RPMI8226 (cell line): ENCODE measurements at places on chromosomes 7 and 10.
A peak's percentile ranks its signal among the peaks of the same experiment; 100 is the strongest.

- DNase-seq, result peak; percentile 39
Measured at GRCh38 chr10:119973281-119973680, 80.8 kb downstream of the SEC23IP start.

DNA sequence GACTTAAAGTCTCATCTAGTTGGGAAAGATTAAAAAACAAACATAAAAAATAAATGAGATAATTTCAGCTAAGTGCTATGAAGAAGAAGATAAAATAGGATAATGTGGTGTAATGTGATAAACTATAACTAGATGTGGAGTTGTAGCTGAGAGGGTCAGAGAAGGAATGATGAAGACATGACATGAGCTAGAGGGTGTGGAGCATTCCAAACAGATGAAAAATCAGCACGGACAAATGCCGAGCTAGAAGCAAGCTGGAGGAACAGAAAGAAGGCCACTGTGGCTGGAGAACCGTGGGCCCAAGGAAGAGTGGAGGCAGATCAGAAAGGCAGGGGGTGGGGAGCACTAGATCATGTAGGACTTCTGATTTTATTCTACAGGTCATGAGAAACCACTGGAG, 70.6 kb downstream of the CDK6 start:
- DNase-seq, result no peak

GRCh38 chr7:87212498-87212897, 7.0 kb downstream of the TMEM243 start:
- no peak for DNase-seq

GRCh38 chr7:12941512-12941911, 254.1 kb downstream of the ARL4A start:
- DNase-seq, result no peak

- peak; percentile 92 for DNase-seq
Measured at GRCh38 chr7:2821161-2821841, 22.8 kb downstream of the GNA12 start.

- DNase-seq, result no peak
Measured at GRCh38 chr10:123480845-123481244, 185.3 kb upstream of the GPR26 start.

DNA sequence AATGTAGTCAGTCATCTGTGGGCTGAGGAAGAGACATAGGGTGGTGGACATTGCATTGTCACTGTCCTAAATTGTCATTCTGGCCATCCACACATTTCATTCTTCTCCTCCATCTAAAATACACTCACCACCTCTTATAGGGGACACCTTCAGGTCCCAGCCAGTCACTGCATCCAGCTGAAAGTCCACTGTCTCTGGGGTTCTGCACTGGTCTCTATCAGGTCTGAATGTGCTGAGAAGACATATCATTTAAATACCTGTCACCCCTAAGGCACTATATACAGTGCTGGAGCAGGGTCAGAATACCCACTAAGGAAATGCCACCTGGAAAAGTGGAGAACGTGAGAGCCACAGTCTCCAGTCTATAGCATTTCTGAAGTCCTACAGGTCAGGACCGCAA, 29.6 kb downstream of the SH2D4B start:
- no peak for DNase-seq

- no peak for DNase-seq
Measured at GRCh38 chr10:24269476-24269875, 60.5 kb downstream of the KIAA1217 start.

DNA sequence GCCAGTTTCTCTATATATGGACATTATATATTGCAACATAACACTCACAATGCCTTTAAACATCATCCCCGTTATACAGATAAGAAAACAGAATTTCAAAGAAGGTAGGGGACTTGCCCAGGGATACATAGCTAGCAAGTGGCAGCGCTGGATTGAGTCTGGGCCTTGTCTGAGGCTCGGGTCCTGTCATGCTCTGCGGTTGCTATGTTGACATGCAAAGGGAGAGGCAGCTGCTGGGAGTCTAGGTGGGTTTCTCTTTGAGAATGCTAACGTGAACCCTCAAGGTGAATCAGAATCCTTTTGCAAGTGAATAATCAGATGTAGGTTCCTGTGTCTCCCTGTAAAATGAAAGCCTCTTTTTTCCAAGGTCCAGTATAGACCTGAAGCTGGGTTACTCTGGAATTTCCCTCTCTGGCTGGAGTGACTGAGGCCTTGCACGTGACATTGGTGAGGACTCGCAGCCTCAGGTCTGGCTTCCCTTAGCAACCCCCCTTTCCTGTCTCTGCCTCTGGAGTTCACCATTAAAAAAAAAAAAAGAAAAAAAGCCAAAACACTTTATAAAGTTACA, 38.9 kb downstream of the TCF7L2 start:
- DNase-seq, result no peak

- no peak for DNase-seq
Measured at GRCh38 chr10:58806323-58806722, 293.7 kb downstream of the BICC1 start.

GRCh38 chr7:158291998-158292397, 295.6 kb downstream of the PTPRN2 start:
- DNase-seq, result no peak

DNA sequence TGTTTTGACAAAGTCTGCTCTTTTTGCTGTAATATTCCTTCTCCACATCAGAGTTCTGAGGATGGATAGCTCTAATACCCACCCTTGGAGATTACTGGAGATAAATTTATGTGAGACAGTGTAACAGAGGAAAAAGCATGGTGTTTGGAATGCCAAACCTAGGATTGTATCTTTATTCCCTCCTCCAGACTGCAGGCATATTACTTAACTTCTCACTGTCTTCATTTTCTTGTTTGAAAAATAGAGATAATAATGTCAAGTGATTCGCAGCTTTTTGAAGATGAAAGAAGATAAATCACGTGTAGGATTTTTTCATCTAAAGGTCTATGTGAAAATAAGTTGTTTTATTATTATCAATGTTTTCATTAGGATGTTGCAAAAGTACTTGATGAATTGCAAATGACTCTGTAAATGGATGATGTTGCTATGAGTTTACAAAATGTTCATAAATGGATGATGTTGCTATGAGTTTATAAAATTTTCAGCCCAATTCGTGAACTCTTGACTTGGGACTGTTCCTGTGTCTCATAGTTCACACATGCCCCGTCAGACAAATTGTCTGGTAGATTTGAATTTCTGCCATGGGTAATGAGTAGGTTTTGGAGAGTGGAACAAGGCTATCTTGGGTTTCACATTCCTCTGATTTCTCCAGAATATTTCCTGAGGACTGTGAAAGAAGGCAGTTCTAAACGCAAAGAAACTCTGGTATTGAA, 113.1 kb upstream of the IGFBP3 start:
- DNase-seq, result no peak

DNA sequence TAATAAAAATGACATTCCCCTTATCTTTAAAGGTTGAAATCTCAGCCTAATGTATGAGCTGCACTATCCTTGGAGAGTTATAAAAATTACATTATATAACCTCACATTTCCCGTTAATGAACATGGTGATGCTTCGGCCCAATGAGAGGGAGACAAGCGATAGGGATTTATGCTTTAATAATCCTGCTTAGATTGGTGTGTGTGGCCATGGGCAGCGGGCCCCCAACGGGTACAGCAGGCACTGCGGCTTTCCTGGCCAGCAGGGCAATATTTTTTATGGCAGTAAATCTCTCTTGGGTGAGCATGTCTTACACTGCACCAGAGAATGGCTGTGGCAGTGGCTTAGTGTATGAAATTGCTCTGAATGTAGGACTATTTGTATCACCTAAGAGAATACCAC, 246.3 kb downstream of the GFRA1 start:
- no peak for DNase-seq

DNA sequence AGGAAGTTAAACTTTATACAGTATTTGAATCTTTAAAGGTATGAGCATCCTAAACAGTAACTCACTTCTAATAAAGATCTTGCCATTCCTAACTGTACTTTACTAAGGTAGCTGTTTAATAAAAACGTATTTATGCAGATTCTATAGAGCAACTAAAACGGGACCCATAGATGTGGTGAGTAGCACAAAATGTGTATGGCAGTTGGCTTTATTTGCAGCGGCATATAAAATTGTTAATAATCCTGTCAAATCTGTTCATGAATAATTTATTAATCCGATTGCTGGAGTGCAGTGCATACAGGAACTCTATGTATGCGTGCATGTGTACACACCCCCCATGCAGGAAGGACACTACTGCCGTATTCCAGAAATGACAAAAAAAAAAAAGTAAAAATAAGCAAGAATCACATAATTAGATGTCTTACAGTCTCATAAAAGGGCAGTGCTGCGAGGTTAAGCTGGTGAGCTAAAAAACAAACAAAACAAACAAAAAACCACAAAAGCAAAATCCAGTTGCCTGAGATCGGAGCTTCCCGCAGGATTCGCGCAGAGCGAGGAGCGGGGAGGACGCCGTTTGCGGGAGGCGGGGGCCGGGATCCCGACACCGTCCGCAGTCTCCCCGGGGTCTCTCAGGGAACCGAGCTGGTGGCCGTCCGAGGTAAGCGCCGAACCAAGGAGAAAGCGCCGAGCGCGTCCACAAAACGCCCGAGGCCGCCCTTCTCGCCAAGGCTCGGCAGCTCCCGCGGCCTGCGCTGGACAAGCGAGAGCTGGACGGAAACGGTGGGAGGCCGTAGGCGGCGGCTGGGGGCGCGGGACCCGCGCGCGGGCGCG, 518 bp upstream of the COMMD3 start:
- DNase-seq, result no peak

- DNase-seq, result no peak
Measured at GRCh38 chr7:129438281-129438838, 4.1 kb downstream of the STRIP2 start.

- no peak for DNase-seq
Measured at GRCh38 chr7:107432261-107432660, 37.6 kb upstream of the GPR22 start.

GRCh38 chr7:11951909-11952308, 119.9 kb upstream of the THSD7A start:
- no peak for DNase-seq

- DNase-seq, result no peak
Measured at GRCh38 chr10:69497231-69497561, 45.9 kb downstream of the TSPAN15 start.

DNA sequence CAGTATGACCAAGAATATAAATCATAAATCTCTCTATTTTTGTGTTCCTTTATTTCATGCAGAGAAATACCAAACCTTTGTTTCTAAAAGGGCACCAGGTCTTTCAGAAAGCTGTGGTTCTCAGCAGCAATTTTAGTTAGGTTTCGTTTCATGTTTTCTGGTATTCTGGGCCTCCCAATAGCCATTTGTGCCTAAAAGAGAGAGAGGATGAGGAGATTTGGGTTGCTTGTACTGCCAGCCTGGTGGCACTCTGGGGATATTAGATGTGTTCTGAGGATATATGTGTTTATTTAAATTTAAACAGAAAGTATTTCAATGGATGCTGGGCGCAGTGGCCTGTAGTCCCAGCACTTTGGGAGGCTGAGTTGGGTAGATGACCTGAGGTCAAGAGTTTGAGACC, 471.7 kb downstream of the AUTS2 start:
- DNase-seq, result peak; percentile 32

DNA sequence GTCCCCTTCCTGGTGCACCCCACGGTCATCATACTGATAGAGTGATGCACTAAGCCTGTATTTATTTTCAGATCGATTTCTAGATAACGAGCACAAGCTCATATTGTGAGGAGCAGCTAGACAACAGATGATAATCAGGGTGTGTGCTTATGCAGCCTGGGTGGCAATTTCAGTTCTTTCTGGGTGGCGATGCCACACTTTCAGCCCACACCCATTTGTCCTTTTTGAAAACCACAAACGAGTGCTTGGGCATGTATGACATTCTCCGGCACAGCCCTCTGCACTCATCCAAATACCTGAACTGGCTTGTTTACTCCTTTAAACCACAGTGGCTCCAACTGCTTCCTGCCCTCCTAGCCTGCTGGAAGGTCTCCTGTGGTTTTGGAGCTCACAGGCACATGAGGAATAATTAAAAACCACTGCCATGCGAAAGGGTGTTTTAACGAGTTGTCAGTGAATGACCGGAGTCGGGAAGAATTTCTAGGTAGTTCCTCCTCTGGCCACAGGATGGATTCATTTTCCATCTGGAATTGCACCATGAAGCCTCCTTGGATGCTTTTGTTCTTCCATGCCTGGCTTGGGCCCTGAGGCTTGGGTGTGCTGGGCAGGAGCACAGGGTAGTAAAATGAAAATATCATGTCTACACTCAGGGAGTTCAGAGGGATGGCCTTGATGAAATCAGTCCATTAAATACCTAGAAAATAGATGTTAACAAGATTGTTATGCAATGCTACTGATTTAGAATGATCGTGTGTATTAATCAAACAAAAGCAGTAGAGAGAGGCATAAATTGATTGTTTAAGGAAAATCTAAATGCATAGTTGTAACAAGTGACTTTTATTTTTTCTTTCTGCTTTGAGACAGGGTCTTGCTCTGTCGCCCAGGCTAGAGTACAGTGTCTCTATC, 52.4 kb upstream of the ITGB1 start:
- DNase-seq, result no peak

GRCh38 chr7:36506820-36507219, 117.2 kb downstream of the ANLN start:
- no peak for DNase-seq

- no peak for DNase-seq
Measured at GRCh38 chr7:32241636-32242035, 171.4 kb upstream of the PDE1C start.

- DNase-seq, result no peak
Measured at GRCh38 chr7:84187813-84188510, 6.6 kb downstream of the SEMA3A start.

DNA sequence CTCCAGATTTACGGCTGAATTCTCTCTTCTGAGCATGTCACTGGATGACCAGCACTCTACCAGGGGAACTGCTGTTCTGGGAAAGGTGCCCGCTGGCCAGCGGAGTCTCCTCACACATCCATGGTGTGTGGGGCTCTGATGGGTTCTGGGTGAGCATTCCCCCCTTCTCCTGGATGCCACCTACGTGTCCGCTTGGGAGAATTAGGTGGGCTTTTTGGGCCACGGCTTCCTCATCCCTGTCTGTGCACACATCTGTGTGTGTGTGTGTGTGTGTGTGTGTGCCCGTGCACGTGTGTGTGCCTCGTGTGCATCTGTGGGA, 163.0 kb downstream of the DNAJB6 start:
- no peak for DNase-seq

DNA sequence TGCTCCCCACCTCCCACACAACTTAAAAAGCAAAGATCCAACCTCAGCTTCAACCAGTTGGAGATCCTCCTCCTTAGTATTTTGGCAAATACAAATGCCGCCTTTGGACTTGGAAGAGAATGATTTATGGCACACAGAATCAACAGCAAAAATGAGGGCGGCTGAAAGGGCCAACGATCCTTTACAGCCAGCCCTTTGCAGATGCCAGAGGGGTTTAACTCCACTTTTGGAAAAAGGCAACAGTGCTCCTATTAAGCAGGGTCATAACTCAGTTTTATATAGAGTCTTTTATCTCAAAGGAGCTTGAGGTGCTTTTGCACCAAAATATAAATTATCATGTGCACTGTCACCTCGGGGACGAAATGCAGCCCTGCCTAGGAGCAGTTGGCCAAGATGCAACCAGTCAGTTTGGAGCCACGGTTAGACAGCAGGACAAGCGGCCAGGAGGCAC, 56.7 kb upstream of the JCAD start:
- DNase-seq, result no peak
